ENCODE measurements at places on chromosomes 2 and 18.

GRCh38 chr2:234546770-234547169 lies 49.9 kb upstream of the ARL4C start:
- no peak for DNase-seq

DNA sequence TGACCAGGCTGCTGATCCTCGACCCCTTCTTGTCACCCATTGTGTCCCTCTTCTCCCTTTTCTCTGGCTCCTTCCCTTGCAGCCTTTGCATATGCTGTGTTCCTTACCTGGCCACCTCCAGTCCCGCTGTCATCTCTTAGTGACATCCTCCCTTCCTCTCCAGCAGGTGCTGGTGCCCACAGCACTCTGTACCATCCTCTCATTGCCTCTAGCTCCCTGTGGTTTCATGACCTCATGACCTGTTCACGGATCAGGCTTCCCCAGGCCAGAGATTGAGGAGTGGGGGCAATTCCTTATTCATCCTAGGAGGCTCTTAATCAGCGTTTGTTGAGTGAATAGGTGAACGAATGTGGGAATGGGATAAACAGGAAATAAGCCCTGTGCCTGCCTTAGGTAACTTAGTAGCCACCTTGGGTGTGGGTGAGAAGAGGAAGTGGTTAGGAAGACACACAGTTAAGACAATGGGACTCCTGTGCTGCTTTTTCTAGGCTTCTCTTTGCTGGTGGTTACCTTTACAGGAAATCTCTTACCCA lies 35.5 kb downstream of the ITGA6 start:
- peak; percentile 20 for DNase-seq

DNA sequence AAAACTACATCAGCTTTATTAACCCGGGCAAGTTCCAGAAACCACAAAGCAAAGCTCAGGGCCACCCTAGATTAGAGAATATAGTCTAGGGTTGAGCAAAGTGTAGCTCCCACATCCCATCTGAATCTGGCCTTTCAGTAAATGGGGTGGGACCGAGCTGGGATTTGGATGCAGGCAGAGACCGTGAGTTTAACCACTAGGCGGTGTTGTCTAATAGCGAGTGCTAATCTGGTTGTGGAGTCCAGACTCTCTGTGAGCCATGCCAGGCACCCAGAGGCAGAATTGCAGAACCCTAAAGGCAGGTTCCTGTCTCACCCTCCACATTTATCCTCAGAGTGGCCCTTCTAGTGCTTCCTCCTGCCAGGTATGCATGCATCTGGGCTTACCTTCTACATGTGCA lies 435.9 kb downstream of the TSN start:
- no peak for DNase-seq

GRCh38 chr2:145771525-145771924 lies 1251.6 kb upstream of the ZEB2 start:
- no peak for DNase-seq

GRCh38 chr2:63545023-63545422 lies 43.3 kb downstream of the WDPCP start:
- DNase-seq: no peak

Measured in SW 1271 (cell line).